NCI-H1694 treated with DMSO at 0.1 percent for 48 hours (cell line): ENCODE measurements at places on chromosomes 3 and 15.

DNA sequence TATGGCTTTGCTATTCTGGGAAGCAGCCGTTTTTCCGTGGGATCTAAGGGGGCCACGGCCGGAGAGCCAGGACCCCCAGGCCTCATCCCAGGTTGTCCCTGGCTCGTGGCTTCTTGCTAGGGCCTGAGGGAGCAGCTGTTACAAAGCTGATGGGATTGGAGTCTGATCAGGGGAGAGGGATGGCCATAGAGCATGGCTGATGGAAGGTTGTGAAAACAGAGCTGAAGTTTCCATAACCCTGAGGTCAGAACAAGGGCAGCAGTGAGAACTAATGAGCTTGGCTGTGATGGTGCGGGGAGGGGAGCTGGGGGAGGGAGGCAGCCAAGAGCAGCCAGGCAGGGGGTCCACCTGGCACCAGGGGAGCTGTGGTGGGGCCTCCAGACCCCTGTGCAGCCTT, 63.0 kb downstream of the LINGO1 start:
- no peak for DNase-seq

DNA sequence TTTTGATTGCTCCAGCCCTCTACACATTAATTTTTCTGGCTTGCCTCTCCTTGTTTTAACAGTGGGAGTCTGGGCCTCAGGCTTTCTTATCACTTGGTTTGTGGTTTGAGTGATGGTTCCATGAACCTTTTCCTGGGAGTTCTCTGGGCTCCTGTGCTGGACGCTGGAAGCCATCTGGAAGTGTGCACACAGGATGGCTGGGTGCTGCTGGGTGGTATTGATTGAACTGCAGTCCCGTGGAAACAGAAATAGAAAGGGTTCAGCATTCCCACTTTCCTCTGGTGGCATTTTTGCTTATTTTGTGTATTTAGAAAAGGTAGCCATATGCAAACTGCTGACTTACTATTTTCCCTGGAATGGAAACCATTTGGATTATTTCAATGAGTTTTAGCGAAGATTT, 25.6 kb downstream of the MITF start:
- DNase-seq, result no peak

DNA sequence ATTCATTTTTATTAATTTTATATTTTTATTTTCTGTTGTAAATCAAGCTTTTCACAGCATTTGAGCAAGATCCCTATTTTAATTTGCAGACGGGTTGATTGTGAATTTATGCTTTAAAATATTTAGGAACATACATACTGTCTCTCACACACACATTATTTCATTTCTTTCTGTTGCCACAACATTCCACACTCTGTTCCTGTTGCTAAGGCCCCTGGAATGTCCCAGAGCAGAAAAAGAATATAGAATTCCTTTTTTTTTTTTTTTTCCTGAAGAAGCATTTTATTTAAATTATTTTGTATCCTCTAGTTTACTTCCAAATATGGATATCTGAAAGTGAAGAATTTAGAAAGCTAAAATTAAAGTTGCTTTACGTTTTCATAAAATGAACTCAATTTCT, 36.8 kb upstream of the SCAANT1 start:
- no peak for DNase-seq

DNA sequence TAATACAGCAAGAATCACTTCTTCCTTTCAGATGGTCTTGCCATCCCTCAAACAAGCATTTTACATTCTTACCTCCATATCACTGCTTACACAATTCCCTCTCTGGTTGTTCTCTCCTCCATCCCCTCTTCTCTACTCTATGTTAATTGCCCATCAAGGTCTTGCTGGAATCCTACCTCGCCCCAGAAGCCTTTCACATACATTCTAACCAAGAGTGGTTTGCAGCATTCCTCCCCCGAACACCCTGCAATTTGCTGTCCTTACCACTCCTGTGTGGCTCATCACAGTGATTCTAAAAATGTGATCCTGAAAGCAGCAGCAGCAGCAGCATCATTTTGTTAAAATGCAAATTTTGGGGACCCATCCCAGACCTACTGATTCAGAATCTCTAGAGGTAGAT, 30.6 kb downstream of the TNIK start:
- DNase-seq, result no peak

DNA sequence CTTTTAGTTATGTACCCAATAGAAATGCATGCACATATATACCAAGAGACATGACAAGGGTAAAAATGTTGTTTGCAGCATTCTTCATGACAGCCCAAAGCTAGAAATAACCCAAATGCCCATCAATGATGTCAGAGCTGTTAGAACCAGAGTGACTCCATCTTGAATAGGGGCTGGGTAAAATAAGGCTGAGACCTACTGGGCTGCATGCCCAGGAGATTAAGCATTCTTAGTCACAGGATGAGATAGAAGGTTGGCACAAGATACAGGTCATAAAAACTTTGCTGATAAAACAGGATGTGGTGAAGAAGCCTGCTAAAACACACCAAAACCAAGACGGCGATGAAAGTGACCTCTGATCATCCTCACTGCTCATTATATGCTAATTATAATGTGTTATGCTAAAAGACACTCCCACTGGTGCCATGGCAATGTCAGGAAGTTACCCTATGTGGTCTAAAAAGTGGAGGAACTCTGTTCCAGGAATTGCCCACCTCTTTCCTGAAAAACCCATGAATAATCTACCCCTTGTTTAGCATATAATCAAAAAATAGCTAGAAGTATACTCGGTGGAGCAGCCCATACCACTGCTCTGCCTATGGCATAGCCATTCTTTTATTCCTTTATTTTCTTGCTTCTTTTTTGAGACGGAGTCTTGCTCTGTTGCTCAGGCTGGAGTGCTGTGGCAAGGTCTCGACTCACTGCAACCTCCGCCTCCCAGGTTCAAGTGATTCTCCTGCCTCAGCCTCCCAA, 32.9 kb downstream of the ZBTB11 start:
- DNase-seq, result no peak

- peak; percentile 32 for DNase-seq
These were observed 164.5 kb downstream of the XXYLT1 start for GRCh38 chr3:195106418-195106906.

GRCh38 chr15:33048255-33048654, 146.3 kb downstream of the FMN1 start:
- DNase-seq, result no peak

DNA sequence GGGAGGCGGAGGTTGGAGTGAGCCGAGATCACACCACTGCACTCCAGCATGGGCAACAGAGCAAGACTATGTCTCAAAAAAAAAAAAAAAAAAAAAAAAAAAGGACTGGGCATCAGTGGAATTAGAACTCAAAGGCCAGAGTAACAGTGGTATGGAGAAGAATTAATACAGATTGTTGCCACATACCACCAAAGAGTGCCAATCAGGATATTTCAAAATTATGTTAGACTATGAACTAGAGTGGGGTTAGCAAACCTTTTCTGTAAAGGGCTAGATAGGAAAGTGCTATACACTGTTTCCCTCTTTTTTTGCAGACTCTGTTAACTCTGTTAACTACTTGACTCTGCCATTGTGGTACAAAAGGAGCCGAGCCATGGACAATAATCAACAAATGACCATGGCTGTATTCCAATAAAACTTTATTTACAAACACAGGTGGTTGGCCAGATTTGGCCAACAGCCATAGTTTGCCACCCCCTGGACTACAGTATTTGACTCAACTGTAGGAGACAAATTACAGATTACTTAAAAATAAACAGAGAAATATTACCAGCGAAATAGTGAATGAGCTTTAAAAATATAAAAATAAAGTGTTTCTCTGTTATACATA, 28.6 kb downstream of the DPH3 start:
- no peak for DNase-seq

GRCh38 chr15:49712846-49713450, 92.1 kb downstream of the DTWD1 start:
- DNase-seq, result no peak

DNA sequence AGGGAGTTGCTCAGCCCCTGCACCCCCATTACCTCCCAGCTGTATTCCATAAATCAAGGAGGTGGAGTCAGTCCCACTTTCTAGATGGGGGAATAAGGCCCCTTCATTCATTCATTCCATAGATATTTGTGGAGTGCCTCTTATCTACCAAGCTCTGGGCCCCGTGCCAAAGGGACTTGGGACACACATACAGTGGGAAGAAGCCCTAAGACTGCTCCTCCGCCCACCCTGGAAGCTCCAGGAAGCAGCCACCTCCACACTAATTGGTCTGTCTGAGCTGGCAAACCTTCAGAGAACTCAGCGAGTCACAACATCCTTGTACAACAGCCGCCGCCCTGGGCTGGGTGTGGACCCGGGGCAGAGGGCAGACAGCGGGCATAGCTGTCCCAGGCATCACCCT, 6.4 kb downstream of the STRA6 start:
- DNase-seq, result no peak

DNA sequence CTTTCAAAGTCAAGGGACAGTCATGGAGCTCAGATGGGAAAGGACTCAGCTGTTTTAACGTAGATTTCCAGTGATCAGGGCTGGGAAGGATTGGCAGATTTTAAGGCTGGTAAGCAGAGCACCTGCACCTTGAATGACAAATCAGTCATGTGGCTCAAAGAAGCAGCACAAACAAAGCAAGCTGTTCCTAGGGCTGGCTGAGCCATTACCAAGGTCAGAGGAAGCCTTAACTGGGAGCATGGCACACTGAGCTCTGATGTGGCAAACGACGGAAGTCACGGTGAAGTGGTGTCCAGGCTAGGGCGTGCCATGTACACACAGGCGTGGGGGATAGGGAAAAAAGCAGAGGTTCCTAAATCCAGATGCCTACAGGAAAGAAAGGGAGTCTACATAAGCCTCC, 84.6 kb upstream of the PFN2 start:
- DNase-seq, result no peak

DNA sequence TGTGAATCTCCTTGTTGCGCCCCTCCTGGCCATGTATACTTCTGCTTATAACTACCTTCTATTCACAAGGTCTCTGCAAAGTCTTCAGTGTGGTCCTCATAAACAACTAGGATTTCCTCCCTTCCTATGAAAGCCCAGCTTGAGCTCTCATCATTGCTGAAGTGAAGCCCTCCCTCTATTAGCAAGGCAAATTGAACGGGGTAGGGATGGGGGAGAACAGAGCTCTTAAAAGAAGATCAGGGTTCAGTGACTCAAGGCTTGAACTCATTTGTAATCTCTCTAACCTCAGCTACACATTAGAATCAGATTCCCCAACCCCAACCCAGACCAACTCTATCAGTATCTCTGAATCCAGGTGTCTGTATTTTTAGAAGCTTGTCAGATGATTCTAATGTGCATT, 88.3 kb upstream of the ST8SIA2 start:
- DNase-seq, result no peak

DNA sequence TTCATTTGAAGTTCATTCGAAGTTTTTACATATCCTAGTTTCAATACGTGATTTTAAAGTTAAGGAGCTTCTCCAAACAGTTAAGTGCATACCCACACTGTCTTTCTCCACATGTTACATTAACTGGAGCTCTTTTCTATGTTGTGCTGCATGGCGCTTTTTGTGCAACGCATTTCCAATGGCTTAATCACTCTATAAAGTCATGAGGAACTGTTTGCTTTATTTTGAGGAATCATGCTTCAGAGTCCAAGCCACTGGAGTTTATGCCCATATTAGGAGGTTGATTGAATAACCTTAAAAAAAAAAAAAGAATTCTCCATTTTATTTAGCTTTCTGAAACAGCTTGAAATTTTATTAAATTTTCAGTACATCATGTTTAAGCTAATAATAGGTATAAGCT, 109.4 kb upstream of the MBNL1 start:
- no peak for DNase-seq

GRCh38 chr3:191087391-191087790, 111.7 kb upstream of the OSTN start:
- no peak for DNase-seq

DNA sequence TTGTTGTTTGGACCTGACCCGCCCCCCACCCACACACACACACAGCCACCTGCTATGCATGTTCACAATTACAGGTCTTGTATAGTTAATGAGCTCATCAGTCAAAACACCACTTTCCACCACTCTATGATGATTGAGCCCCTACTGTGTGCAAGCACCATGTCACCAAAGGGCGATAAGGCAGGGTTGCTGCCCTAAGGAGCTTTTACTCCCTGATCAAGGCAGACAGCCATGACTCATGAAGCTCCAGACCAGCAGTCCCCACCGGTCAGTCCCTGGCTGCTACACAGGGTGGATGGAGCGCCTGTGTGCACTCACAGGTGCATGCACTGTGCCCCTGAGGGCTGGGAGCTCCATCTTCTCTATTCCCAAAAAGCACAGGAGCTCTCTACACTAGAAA, 270.6 kb downstream of the CLSTN2 start:
- no peak for DNase-seq

GRCh38 chr3:42184651-42185443, 81.1 kb downstream of the CCK start:
- no peak for DNase-seq

DNA sequence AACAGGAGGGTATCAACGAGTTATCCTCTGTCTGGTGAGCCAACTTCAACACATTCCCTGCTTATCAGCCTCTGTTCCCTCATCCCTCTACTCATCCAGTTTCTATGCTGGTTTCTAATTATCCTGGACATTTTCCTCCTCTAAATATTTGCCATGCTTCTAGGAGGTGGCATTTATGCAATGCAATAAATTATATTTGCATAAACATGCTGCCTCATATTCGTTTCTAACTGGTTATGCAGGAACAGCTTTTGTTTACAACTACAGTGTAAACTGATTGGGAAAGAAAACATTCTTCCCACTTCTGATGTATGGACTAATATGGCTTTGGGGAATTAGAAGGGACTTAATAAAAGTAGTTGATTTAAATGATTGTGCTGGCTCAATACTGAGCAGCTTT, 122.3 kb downstream of the TFG start:
- no peak for DNase-seq

DNA sequence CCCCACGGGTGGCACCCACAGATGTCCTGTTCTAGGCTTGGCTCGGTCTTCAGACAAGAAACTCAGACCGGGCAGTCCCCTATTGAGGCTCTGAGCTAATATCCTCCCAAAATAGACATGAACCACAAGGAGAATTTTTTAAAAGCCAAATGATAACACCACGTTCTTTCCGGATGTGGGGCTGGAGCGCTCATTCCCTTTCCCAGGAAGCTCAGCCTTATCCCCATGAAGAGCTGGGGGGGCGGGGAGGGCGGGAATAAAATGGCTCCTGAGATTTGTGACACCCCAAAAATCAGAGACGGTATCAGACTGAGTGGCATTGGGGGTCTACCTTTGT, 1.1 kb downstream of the SLC6A1 start:
- DNase-seq, result no peak

- no peak for DNase-seq
These were observed 186.1 kb downstream of the FMN1 start for GRCh38 chr15:33008284-33008995.

DNA sequence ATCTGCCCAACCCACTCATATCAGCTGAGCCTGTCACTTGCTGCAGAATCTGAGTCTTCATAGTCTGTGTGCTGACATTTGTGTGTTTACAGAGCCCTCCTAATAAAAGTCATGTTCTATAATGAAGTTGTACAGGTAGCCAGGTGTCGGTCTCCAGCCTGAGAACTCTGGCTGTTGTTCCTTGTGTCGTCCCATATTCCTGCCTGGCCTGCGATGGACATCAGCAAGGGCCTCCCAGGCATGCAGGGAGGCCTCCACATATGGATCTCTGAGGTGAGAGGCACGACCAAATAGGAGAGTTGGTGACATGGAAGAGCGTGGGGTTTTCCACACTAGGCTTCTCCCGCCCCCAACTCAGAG, 2.9 kb downstream of the VILL start:
- no peak for DNase-seq
